Activated CD4-positive, alpha-beta memory T cell treated with anti-CD3 and anti-CD28 coated beads for 36 hours (primary cell): ENCODE measurements at places on chromosomes 13 and 19. TPM values are rescaled to one million over a fixed set of nuclear protein-coding genes. Genes with fewer than 3 reads are reported as not detected.
A peak's percentile ranks its signal among the peaks of the same experiment; 100 is the strongest.

DNA sequence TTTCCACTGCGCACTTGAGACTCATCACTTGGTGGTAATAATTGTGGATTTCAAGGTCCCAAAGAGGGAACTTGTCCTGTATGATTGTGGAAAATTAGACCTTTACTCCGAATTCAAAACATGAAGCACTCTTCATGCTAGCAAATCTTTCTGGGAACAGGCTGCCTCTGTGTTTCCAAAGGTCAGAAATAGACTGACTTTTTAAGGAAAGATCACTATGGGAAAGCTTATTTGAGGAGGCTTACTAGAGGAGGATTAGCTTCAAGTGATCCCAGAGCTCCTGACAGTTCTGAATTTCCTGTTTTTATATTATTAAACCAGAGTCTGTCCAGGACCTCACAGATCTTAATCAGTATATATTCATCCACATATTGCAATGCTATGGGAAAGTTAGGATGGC lies 5.5 kb downstream of the WDFY2 start:
- DNase-seq: no peak
- no peaks in the 10 kb centered on the region for H3K36me3 ChIP-seq
- H3K27me3 ChIP-seq: no peaks in the 10 kb centered on the region
- H3K4me3 ChIP-seq: no peak overlapping the region
- H3K4me1 ChIP-seq: peaks cover 51% of the 10 kb centered on the region

The RDH8 gene
- not detected for total RNA-seq

The CEACAM3 gene
- total RNA-seq: not detected

The SERTAD1 gene
- total RNA-seq: 12.6 TPM

- peaks cover 27% of the 10 kb centered on the region for H3K4me1 ChIP-seq
- H3K4me3 ChIP-seq: no peak overlapping the region
- H3K27me3 ChIP-seq: peaks cover 2% of the 10 kb centered on the region
Observed at GRCh38 chr19:18041054-18041453, 33.1 kb downstream of the ARRDC2 start.

DNA sequence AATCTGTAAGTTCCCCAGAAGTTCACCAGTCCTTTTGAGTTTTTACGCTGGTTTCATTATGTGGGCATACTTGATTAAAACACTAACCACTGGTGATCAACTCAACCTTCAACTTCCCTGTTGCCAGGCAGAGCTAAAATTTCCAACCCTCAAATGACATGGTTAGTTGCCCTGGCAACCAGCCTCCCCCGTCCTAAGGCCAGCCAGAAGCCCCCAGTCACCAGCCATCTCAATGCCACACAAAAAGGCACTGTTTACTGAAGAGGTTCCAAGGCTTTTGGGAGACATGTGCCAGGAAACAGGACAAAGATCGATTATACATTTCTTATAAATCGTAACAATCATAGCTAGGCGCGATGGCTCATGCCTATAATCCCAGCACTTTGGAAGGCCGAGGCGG lies 1.6 kb downstream of the ZNF649 start:
- H3K27ac ChIP-seq: no peak overlapping the region
- H3K36me3 ChIP-seq: peaks cover 88% of the 10 kb centered on the region
- H3K27me3 ChIP-seq: peaks cover 9% of the 10 kb centered on the region
- no peak for DNase-seq
- H3K4me1 ChIP-seq: peaks cover 22% of the 10 kb centered on the region
- H3K4me3 ChIP-seq: peak overlapping the region; percentile 99

The THSD8 gene
- 44.6 TPM for total RNA-seq

DNA sequence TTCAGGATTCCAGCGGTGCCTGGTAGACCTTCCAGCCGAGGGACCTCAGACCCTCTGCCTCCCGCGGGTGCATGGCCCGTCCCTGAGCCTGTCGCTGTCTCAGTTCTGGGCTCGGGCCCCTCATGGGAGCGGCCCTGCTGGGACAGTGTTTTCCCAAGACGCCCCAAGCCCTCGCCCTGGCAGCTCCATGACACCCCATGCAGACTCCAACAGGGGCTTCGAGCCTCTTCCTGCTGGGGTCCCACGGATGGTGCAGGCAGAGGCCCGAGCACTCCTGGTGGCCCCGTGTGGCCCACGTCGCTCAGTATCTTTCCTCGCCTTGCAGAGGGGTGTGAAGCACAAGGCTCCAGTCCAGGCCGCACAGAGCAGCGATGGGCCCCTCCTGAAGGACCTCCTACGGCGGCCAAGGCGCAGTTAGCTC lies 88.8 kb upstream of the MCF2L start:
- peaks cover 14% of the 10 kb centered on the region for H3K36me3 ChIP-seq
- no peaks in the 10 kb centered on the region for H3K4me1 ChIP-seq

GRCh38 chr19:16459680-16460079 lies 12.1 kb downstream of the EPS15L1 start:
- peaks cover 3% of the 10 kb centered on the region for H3K36me3 ChIP-seq
- H3K4me3 ChIP-seq: no peak overlapping the region
- no peaks in the 10 kb centered on the region for H3K27me3 ChIP-seq
- H3K4me1 ChIP-seq: peaks cover 47% of the 10 kb centered on the region
- DNase-seq: no peak

The ZNF30 gene
- 4.2 TPM for total RNA-seq

The PTPRS gene
- total RNA-seq: 0.39 TPM

DNA sequence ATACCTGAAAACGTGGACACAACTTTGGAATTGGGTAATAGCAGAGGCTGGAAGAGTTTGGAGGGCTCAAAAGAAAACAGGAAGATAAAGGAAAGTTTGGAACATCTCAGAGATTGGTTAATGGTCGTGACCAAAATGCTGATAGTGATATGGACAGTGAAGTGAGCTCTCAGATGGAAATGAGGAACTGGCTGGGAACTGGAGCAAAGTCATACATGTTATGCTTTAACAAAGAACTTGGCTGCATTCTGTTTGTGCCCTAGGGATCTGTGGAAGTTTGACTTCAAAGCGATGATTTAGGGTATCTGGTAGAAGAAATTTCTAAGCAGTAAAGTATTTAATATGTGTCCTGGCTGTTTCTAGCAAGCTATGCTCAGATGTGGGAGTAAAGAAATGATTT lies 136.2 kb downstream of the DNAJC3 start:
- H3K27ac ChIP-seq: no peak overlapping the region
- no peaks in the 10 kb centered on the region for H3K4me1 ChIP-seq
- no peak overlapping the region for H3K4me3 ChIP-seq
- peaks cover 30% of the 10 kb centered on the region for H3K27me3 ChIP-seq
- DNase-seq: no peak

DNA sequence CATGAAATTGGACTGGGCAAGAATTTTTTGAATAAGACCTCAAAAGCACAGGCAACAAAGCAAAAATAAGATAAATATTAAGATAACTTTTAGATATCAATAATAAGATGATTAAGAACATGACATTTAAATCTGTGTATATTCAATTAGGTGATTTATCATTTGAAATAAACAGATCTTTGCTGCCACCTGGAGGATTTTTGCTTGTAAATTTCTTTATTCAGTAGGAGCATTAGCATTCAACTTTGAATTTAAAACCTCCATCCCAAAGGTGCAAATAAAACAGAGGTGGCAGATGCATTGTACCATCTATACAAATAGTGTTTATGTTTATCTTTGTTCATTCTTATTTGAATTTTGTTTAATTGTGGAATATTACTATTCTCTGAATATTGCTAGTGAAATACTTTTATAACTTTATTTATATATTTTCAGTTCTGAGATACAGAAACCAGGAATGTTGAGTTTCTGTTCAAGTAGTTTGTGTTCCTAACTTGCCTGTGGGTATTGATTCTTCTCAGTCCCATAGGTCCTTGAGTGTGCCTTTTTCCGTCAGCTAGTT lies 20.9 kb downstream of the COG6 start:
- no peak overlapping the region for H3K4me3 ChIP-seq
- H3K27ac ChIP-seq: no peak overlapping the region
- no peaks in the 10 kb centered on the region for H3K27me3 ChIP-seq
- no peak for DNase-seq
